ENCODE measurements at places on chromosomes 12 and 14. TPM values are rescaled to one million over a fixed set of nuclear protein-coding genes. Genes with fewer than 3 reads are reported as not detected.

DNA sequence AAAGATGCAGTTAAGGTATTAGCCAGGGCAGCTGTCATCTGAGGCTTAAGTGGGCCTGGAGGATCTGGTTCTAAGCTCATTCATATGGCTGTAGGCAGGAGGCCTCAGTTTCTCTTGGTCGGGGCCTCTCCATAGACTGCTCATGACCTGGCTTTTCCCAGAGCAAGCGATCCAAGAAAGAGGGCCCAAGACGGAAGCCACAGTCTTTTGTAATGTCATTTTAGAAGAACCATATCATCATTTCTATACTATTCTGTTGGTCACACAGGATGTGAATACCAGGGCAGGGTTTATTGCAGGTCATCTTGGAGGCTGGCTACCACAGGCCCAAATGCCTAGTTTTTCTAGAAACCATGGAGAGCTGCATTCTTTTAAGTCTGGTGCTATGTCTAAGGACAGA lies 47.7 kb downstream of the GNG2 start:
- no peak for DNase-seq

DNA sequence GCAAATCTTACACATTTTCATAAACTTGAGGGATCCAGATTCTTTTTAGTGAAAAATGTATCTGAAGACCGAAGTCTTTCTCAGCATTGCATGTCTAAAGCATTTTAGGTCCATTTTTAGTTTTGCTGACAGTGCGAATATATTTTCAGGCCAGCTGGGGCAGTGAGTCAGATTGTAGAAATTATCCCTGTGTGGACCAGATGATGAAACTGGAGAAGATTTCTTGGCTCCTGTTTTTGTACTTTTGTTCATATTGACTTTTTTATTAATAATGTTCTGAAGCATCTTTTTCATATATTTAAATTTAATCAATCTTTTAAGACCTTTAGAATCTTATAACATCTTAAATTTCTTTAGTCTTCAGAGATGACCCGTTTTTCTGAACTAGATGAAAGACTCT lies 173.1 kb downstream of the FLRT2 start:
- DNase-seq, result no peak

DNA sequence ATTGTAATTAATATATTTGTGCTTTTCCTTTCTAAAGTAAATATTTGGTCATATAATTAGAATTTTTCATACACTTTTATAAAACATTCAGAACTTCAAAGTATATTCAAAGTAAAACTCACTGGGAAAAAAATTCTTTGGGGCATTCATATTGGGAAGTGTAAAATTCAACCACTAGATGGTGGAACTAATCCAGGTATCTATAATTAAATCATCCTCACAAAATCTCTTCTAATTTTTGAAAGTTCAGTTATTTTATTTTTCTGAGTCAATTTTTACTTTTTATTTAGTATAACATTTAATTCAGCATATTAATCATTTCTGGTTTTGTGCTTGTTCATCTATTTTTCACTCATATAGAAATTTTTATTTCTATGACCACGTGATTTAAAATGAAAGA lies 81.0 kb downstream of the NTS start:
- DNase-seq, result no peak

GRCh38 chr12:53966085-53966384 lies 6.9 kb upstream of the HOXC11 start:
- DNase-seq, result no peak

Gene TMEM119
- 3.1 TPM for total RNA-seq

DNA sequence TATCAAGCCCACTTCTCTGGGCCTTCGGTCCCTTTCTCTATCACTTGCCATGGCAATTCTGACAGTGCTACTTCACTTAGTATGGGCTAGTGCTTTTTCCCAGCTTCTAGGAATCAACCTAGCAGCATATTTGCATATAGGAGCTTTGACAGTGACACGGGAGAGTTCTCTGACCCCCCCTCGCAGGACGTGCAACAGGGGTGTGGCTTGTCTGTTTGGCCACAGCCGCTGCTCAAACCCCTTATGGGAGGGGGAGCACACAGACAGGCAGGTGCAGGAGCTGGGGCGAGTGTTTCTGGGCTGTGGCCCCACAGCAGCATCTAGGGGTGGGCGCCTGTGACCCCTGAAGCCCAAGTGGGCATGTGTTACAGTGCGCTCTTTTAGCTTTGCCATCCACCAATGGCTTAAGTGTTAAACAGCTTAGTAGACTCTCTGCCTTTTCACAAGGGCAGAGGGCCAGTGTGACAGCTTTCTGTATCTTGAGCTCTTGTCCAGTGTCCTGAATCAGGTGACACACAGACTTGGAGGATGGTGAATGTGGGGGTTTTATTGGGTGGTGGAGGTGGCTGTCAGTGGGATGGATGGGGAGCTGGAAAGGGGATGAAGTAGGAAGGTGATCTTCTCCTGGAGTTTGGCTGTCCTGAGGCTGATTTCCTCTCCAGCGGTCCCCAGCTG lies 229.3 kb downstream of the PCNX1 start:
- no peak for DNase-seq

GRCh38 chr12:47312808-47313426 lies 233.2 kb upstream of the AMIGO2 start:
- DNase-seq, result no peak

Gene KRT82
- not detected for total RNA-seq

- no peak for DNase-seq
These were observed 613 bp downstream of the RECQL start for GRCh38 chr12:21500786-21501257.

DNA sequence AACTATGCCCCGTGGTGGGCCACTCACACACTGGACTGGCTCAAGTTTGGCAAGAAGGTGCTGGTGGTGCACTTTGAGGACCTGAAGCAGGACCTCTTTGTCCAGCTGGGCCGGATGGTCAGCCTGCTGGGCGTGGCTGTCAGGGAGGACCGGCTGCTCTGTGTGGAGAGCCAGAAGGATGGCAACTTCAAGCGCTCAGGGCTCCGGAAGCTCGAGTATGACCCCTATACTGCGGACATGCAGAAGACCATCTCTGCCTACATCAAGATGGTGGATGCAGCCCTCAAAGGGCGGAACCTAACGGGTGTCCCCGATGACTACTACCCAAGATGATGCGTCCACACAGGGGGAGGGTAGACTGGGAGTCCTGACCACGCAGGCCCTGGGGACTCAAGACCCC lies 91.1 kb downstream of the CMKLR1 start:
- no peak for DNase-seq

DNA sequence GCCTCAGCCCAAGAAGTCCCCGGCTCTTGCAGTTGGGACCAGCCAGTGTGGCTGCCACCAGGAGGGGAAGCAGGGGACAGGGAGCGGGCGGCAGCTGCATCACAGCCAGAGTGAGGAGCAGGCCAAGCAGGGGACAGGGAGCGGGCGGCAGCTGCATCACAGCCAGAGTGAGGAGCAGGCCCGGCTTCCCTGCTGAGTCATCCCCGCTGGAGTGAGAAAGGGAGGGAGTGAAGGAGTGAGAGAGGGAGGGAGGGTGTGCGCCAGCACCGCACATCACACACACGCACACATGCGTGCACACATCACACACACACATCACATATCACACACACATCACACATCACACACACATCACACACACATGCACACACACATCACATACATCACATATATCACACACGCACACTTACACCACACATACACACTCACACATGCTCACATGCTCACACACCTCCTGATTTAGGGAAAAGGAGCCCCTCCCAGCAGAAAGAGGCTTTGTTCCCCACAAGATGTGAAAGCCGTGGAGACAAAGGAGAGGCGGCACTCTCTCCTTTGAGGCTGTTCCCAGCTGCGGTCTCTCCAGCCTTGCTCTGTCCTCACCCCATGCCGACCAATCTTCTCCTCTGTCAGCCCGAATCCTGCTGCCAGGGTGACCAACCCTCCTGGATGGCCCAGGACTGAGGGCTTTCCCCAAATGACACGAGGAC lies 16.7 kb upstream of the ZDHHC22 start:
- DNase-seq, result no peak

- DNase-seq, result no peak
These were observed 474.0 kb downstream of the ZFP36L1 start for GRCh38 chr14:68318828-68319227.

GRCh38 chr14:98292191-98292590 lies 979.8 kb downstream of the BCL11B start:
- no peak for DNase-seq

GRCh38 chr14:52977798-52978197 lies 26.9 kb upstream of the FERMT2 start:
- DNase-seq, result no peak

Gene MYH6
- not detected for total RNA-seq

DNA sequence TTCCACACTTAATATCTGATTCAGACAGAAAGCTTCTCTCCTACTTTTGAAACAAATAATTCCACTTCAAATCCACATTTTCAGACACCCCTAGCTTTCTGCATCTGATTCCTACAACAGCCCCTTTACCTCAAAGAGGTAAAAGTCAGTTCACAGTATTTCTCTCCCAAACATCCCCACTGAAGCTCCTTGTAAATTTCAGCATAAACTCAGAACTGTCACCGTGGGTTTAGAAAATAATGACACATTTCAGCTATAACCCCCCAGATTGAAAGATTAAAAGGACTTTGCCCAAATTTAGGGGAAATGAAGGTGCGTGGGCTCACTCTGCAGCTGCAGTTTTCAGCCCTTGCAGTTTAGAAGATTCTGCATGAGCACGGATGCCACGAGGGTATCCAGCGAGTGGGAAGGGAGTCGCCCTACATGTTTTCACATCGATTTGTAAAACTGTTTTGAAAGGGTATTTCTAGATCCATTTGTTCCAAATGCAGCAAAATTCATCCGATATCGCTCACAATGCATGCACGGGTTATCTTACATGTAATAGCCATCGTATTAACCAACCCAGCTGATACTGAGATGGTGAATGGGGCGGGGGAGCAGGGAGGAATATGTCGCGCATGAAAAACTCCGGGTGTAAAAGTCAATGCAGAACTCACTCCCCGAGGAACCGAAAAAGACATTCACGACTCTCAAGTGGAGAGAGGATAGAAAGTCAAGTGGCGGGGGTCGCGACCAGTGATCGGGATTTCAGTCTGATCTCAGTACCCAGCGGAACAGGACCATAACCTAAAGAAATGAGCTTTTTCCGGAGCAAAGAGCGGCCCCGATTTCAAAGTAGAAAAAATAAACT lies 5.0 kb upstream of the CCND2 start:
- no peak for DNase-seq

DNA sequence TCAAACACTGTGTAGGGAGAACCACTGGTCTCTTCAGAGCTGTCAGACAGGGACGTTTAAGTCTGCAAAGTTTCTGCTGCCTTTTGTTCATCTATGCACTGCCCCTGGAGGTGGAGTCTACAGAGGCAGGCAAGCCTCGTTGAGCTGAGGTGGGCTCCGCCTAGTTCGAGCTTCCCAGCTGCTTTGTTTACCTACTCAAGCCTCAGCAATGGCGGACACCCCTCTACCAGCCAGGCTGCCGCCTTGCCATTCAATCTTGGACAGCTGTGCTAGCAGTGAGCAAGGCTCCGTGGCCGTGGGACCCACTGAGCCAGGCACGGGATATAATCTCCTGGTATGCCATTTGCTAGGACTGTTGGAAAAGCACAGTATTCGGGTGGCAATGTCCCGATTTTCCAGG lies 24.6 kb upstream of the YBX3 start:
- DNase-seq, result no peak

- peak; percentile 68 for DNase-seq
These were observed 50.5 kb downstream of the IRF2BPL start for GRCh38 chr14:76977793-76978720.

- DNase-seq, result no peak
These were observed 72.5 kb downstream of the TRAF3 start for GRCh38 chr14:102849526-102850379.

GRCh38 chr14:57657487-57657886 lies 163.8 kb upstream of the CCDC198 start:
- DNase-seq, result no peak

Gene KRT72
- 0.31 TPM for total RNA-seq

DNA sequence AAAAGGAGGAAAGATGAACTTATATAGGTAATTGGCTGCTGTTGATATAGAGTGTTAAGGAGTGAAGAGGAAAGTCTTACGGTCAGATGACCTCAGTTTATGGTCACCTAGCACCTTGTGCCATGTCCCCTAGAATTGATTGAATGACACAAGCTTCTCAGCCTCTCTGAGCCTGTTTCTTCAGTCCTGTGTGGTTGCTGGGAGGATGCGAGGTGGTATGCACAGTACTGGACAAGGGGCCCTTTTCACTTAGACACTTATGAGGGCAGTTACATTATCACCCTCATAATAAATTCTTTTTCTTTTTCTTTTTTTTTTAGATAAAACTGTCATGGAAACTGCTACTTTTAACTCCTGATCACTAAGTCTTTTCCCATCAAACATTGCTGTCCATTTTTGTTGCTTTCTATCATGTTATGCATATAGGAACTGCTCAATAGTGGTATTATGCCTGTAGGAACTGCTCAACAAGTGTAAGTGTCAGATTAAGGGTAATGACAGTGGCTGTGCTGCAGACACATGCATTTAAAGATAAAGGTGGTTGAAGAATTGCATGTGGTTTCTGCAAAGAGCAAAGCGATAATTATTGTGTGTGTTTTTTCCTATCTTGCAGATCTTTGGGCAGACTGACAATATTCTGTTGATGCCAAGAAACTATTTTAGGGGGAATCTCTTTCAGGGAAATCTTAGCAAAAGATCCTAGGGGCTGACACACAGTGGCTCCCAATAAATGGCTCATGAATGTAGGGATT lies 11.6 kb downstream of the ANO6 start:
- DNase-seq, result no peak

GRCh38 chr12:58489394-58489793 lies 430.9 kb downstream of the LRIG3 start:
- DNase-seq, result no peak

Gene DTX1
- 40.0 TPM for total RNA-seq

DNA sequence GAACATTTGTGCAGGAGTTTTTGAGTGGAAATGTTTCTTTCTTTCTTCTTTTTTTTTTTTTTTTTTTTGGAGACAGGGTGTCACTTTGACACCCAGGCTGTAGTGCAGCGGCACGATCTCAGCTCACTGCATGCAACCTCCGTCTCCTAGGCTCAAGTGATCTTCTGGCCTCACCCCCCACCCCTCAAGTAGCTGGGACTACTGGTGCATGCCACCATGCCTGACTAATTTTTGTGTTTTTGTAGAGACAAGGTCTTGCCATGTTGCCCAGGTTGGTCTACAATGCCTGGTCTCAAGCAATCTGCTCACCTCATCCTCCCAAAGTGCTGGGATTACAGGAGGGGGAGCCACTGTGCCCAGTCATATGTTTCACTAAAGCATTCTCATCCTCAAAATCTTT lies 69.2 kb upstream of the BCAT1 start:
- DNase-seq, result no peak

Gene PRKD1
- 34.7 TPM for total RNA-seq

Gene NIN
- total RNA-seq, result 28.2 TPM

- no peak for DNase-seq
These were observed 22.1 kb upstream of the SRGAP1 start for GRCh38 chr12:63822352-63822751.

Gene RNASE2
- total RNA-seq, result 2.5 TPM

DNA sequence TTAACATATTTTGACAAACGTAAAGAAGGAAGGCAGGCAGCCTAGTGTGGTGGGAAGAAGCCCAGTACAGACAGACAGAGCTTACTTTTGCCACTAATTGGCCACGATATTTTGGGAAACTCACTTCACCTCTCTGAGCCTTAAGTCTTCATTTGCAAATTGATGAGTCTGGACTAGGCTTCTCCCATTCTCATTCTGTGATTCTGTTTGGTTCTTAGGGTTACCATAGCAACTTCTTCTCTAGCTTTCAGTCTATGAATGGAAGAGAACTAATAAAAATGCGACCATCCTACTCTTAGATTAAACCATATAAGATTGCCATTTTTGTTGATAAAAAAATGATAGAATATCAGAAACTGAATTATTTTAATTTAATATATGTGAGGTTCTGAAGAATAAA lies 210.5 kb downstream of the SNAPC1 start:
- no peak for DNase-seq

Measured in omental fat pad (tissue), 4 donors.